SK-MEL-5 (cell line): ENCODE measurements at places on chromosomes 5 and 9. TPM values are rescaled to one million over a fixed set of nuclear protein-coding genes. Genes with fewer than 3 reads are reported as not detected.

DNA sequence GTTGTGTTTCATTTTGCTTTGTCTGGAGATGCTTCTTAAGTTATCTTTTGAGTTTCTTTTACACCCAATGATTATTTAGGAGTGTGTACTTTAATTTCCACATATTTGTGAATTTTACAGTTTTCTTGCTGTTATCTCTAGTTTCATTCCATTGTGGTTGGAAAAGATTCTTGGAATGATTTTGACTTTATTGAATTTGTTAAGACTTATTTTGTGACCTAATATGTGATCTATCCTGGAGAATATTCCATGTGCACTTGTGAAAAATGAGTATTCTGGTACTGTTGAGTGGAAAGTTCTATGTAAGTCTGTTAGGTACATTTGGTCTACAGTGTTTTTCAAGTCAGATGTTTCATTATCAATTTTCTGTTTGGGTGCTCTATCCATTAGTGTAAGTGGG lies 24.4 kb upstream of the GRAMD2B start:
- DNase-seq = no peak

- DNase-seq = no peak
Measured at GRCh38 chr5:23884405-23885031, 377.1 kb downstream of the PRDM9 start.

The GRM6 gene
- total RNA-seq = not detected in 2 replicates

GRCh38 chr5:149503006-149503405 lies 48.2 kb downstream of the CSNK1A1 start:
- no peak for DNase-seq

DNA sequence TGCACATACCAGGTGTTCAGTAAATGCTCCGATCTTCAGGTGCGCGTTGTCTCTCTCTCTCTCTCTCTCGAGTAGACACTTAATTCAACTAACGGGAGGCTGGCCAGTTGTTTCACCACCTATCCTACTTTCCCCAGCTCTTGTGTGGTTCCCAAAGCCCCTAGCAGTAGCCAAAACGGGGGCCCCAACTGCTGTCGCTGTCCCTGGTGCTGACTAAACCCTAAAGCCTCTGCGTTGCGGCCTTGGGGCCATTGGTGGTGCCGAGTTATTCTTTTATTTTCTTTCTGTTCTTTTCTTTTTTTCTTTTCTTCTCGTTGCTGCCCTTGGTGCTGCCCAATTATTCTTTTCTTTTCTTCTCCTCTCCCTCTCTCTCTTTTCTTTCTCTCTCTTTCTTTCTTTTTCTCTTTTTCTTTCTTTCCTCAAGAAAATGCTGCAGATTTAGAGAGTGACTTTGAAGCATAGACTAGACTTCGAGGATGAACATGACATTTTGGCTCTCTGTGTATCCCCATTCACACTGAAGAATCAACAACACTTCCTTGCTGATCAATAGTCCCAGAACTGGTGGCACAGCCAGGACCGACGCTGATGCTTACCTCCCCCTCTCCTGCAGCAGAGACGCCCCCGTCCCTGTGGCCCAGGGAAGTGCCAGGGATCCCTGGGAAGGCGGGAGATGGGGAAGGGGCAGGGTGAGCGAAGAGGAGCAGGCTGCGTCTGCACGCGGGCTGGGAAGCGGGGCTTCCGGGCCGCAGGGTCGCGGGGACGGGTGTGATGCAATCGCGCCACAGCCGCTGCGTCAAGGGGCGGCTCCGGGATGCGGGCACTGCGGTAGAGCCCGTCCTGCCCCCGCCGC lies at the start of gene FBLL1:
Gene FBLL1, plus strand, starts transcription at position 785 of the 853 bp plus-strand sequence. CDS start 200 bp downstream, outside the sequence.
- no peak for DNase-seq
